Endothelial cell of umbilical vein (primary cell): ENCODE measurements at places on chromosomes 2 and 18. TPM values are rescaled to one million over a fixed set of nuclear protein-coding genes. Genes with fewer than 3 reads are reported as not detected.

TTC21B gene
- 7.5 and 8.0 TPM in 2 replicates for polyA plus RNA-seq

PPP1R7 gene
- 25.0 and 30.3 TPM in 2 replicates for polyA plus RNA-seq

RUFY4 gene
- polyA plus RNA-seq = not detected in 2 replicates

CHST10 gene
- polyA plus RNA-seq = 10.8 and 11.1 TPM in 2 replicates

NOSTRIN gene
- polyA plus RNA-seq = 0.03 TPM in 1 of 2 replicates, not detected in the other

SLC5A7 gene
- not detected in 2 replicates for polyA plus RNA-seq

NBAS gene
- polyA plus RNA-seq = 29.0 and 29.4 TPM in 2 replicates

CDK15 gene
- not detected in 2 replicates for polyA plus RNA-seq

PID1 gene
- polyA plus RNA-seq = not detected in 2 replicates

LRATD1 gene
- polyA plus RNA-seq = 0.02 TPM in 1 of 2 replicates, not detected in the other

CD8B2 gene
- polyA plus RNA-seq = not detected in 2 replicates

IL36RN gene
- not detected in 2 replicates for polyA plus RNA-seq

TNFRSF11A gene
- polyA plus RNA-seq = 7.5 and 10.4 TPM in 2 replicates

DNA sequence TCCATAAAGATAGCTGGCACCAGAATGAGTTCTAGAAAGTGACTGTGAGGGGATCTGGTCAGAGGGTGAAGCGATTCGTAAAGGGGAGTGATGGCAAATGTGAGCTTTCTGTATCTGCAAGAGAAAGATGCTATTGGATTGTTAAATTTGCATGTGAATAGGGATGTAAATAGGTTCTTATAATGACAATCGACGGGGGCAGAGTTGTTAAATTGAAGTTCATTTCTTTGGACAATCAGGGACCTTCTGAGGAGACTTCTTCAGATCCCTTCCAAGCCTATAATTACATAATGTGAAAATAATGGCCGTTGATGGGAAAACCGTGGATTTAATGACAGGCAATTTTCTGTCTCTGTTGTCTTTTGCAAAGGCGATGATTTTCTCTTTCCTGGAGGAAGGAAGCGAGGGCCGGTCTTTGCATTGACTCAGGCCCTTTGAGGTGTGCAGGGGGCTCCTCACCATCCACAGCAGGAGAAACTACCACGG, 52.2 kb upstream of the TMEM18 start:
- DNase-seq = no peak

- no peak for DNase-seq
Measured at GRCh38 chr18:28831476-28831875, 654.5 kb upstream of the CDH2 start.

DNA sequence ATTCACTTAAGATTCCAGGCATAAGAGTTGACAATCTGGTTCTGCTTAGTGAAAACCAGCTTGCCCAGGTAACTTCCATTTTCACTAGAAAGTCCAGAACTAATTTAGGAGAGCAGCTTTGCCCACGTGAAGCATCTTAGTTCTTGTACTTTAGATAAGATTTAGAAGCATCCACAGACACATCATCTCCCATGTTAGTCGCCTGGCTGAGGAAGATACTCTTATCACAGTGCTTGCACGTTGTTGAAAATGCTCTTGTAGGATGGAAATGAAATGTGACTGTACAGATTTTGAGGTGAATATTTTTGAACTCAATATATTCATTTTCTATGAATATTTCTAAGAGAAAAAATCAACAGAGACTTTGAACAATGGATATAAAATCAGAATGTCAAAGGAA, 159.7 kb downstream of the SOCS6 start:
- DNase-seq = no peak

DNA sequence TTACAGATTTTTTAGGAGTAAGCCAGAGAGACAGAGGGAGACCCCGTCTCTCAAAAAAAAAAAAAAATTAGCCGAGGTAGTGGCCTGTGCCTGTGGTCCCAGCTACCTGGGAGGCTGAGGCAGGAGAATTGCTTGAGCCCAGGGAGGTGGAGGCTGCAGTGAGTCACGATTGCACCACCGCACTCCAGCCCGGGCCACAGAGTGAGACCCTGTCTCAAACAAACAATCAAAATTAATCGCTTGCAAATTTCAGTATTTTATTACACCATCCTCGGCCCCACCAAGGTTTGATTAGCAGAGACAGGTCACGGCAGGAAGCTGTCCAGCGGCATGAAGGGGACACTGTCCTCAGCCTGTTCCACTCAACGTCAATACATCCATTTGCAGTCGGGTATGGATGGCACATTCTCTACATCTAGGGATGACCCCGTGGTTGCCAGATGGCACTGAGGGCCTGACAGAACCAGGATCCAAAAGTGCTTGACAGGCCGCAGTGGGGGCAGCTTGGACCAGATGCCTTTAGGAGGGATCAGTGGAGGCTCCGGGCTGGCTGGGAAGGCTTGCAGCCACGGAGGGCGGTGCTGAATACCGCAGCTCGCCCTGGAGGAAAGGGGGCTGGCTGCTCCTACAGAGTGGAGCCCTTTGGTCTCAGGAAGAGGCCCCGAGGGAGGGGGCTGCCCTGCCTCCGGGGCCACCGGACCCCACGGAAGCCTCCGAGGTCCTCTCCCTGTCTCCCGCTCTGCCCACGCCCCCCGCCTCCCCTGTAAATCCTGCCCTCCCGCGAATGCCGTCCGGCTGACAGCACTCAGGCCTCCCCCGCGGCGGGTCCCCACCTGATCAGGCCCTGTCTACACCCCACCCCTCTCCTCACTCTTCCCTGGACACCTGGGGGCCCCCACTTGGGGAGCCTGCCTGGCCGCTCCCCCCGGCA, 13.1 kb downstream of the ASPRV1 start:
- no peak for DNase-seq

DNA sequence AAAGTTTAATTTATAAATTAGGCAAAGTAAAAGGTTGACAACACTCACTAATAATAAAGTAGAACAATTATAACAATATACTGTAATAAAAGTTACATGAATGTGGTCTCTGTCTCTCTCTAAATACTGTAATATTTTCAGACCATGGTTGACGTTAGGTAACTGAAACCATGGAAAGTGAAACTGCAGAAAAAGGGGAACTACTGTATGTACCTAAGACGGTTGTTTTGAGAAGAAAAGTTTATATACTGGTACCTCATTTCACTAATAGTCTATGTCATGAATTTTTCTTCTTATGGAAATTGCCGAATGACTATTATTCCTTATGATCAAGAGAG, 166.7 kb upstream of the ZNF521 start:
- no peak for DNase-seq

DNA sequence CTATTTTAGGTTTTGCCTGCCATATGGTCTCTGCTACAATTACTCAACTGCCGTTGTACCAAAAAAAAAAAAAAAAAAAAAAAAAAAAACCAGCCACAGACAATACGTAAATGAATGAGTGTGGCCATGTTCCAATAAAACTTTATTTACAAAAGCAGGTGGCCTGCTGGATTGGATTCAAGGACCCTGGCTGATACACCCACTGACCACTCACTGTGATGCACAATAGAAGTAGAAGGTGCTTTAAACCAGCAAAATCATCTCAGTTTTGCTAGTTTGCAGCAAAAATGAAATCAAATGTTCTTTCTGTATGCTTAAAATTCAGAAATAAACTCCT, 137.4 kb downstream of the AKAIN1 start:
- no peak for DNase-seq

DNA sequence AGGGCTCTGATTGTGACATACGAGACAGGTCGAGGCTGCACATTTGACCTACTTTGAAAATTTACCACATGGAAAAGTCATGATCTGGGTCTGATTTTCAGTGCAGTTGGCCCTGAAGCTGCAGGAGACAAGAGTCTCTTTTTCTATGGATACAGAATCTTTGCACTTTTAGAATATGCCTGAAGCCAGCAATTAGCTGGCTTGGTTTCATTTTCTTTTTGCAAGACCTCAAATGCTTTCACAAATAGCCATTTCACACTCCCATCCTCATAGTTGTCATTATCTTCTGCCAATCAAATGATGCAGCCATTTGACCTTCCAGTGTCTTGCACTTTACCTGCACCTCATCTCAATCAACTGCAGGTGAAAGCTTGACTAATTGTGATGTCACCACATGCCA, 59.0 kb downstream of the GPR39 start:
- DNase-seq = no peak

DNA sequence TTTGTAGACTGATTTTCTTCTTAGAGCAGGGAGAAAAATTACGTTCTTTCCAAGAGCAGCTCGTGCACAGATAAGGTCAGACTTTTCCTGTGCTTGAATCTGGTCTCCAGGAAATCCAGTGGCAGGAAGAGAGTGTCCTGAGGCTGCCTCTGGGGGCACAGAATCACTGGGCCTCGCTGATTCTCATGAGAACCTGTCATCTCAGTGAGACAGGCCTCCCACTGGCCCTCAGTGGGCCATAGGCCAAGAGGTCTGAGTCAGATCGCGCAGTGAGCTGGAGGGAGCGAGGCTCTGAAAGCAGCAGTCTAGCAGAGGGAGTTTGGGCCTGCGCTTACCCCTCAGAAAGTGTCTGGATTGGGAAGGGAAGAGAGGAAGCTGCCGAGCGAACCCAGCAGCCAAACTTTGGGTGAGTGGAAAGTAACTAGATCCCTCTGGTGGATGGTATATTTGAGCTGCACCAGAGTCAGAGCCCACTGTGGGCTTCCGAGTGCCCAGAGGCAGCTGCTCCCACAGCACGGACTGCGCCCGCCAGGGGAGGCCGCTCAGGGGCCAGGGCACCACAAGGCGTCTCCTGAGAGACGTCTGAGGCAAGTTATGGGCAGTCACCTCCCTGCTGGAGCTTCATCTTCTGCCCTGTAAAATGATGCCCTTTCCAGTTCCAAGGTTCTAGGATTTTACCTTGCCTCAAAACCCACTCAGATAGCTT, 8.2 kb downstream of the GDF7 start:
- peak; percentile 80 for DNase-seq

DNA sequence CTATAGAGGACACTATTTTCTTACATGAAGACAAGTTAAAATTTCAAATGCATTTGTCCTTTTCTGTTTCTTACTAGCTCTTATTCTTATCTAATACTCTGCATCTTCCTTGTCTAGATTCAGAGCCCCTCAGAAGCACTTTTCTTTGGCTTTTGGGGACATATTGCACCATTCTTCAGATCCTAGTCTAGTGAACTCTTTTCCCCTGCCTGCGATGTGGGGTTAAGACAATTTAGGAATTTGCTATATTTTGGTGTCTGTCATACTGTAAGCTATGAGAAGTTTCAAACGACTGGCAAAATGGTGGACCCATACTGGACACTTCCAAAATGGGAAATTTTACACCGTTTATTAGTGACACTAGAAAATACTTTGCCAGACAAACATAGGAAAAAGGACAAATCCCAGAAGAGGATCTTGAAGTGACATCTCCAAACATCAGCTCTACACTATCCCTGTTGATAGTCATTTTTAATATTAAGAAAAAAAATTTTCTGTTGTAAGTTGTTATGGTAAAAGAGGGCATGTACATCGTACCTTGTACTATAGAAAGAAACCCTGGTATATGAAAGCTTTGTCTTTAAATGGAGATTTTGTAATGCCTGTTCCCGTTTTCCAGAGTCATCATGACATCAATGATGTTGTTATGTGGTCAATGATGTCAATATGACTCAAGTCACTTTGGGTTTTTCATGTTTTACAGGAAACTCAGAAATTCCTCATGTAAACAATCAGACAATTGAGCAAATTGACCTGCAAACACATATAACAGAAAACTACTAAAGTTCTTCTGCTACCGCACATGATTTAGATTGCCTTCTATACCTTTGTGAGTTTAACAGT, 4.4 kb upstream of the KYNU start:
- DNase-seq = peak; percentile 64

- DNase-seq = no peak
Measured at GRCh38 chr2:224147174-224147573, 108.1 kb upstream of the SERPINE2 start.

DNA sequence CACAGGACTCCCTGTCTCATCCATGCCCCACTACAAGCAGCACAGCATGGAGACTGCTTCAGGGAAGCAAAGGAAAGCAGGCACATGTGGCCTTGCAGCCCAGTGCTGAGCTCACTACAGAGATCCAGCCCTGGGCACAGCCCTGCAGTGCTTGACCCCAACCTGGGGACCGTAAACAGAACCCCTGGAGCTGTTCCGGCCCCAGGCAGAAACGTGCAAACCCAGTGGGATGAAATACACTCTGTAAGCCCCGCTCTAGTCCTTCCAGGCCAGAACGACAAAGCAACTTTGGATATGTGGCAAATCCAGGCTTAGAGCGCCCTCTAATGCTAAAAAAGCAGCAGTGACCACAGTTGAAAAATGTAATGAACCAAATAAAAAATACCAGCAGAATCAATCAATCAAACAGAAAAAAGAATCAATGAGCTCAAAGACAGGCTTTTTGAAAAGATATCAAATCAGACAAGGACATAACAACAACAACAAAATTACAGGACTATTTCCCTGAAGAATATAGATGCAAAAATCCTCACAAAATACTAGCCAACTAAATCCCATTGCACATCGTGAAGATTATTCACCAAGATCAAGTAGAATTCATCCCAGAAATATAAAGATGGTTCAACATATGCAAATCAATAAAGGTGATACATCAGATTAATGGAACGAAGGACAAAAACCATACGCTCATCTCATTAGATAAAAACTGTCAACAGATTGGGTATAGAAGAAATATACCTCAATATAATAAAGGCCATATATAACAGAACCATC, 45.6 kb downstream of the ZNF519 start:
- DNase-seq = peak; percentile 34

- DNase-seq = peak; percentile 27
Measured at GRCh38 chr2:1550658-1551316, 137.5 kb downstream of the TPO start.

DNA sequence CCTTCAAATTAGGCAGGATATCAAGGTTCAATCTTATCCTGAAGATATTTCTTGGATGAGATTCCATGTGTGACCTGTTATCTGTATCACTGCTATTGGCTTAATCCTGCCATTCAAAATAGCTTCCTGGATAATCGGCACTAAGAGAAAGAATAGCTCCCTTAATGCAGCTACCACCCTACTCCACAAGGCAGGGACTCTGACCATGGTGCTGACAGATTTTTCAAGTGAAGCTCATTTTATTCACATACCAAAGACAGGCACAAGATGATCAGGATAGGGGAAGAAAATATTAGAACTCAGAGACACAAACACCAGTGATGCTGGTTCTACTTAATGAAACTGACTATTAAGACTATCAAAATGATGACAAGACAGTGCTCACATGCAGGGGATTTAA, 74.9 kb downstream of the ORC4 start:
- peak; percentile 28 for DNase-seq

- DNase-seq = no peak
Measured at GRCh38 chr2:227511239-227511930, 39.4 kb downstream of the AGFG1 start.
